Stimulated activated CD4-positive, alpha-beta T cell treated with anti-CD3 and anti-CD28 coated beads, Interleukin-12 subunit alpha, Interleukin-12 subunit beta, amount 100 ng/mL, for 4 hours (primary cell): ENCODE measurements at places on chromosomes 7 and 10.

DNA sequence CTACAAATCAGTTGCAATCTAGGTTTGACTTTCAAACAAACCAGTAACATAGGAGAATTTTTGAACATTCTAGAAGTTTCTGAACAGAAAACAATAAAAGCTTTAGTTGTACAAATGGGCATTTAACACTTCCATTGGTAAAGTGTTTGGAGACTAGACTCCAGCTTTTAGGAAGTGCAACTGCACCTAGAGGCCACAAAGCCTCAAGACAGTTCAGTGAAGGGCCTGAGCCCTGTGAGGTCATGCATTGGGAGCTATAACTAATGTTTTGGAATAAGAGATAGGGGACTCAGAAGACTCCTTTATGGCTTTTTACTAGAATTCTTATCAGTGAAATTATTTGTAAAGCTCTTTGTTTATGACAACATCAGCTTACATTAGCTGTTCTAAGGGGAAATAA is 3.0 kb upstream of the EPHB6 start:
- DNase-seq = no peak

- DNase-seq = no peak
These were observed 106.7 kb upstream of the KDM7A start for GRCh38 chr7:140283472-140283871.

DNA sequence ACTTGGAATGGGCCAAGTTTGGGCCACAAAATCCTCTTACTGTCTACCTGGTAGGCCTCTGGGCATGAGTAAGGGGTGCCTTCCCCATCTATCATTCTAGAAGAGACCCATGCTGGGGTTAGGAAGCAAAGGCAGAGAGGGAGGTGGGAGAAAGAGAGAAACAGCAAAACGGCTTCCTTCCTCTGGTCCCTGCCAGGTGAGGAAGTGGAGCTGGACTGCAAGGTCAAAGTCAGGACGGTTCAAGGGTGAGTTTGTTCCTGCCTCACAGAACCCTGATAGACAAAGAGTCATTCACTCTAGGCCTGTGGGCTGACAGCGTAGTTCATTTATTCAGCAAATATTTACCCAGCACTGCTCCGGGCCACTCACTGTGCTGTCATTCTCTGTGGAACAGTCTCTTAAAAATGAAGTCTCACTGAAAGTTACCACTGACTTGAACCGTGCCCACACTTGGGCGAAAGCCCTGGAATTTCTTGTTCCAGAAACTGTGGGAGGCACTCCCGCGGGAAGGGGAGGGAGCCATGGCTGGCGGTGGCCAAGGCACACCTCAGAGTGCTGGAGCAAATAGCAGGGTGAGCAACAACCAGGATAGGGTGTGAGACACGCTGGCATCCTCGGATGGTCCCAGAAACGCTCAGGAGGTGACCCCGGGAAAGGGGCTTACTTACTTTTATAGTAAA is 26.2 kb upstream of the ECHDC3 start:
- DNase-seq = no peak

DNA sequence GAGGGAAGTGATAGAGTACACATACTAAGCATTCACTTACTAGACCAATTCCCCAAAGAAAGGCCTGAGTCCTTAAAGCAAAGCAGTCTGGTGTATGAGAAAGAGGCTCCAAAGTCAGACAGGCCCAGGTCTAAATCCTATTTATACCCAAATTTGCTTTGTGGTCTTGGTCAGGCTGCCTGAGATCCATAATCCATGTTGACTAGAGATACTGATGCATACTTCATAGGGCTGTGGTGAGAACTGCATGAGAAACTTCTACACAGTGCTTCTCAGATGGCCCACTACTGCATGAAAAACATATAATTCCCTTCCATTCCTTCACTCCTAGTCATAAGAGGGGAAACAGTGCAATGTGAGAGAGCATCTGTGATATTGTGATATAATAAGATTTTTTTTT is 81.6 kb upstream of the SP4 start:
- no peak for DNase-seq

- DNase-seq = no peak
These were observed 832.1 kb downstream of the SORCS3 start for GRCh38 chr10:105473170-105473569.

DNA sequence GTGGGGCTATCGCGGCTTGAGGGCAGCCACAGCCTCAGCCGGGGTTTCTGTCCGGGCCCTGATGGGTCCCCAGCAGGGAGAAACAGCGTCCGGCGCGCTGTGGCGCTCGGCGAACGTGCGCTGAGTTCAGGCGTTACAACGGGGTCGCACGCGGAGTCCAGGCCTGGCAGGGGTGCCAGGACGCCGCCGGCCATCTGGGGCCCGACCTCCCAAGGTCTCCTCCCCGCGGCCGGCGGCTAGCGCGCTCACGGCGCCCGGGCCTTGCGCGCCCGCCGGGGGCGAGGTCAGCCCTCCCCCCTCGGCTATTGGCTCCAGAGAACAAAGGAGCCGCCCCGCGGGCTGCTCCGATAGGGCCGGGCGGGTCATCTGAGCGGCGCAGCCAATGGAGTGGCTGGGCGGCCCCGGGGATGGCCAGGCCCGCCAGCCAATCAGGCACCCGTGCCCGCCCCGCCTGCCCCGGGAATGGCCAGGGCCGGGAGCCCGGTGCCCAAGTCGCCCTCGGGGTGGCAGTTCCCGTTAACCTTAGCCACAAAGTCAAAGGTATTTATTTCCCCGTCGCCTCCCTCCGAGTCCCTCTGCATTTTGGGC is at the start of gene ZNF775:
Gene ZNF775 (plus strand): TSS at position 478 of the 588 bp plus-strand sequence. CDS start 9,141 bp downstream, outside the sequence.
- peak; percentile 88 for DNase-seq

DNA sequence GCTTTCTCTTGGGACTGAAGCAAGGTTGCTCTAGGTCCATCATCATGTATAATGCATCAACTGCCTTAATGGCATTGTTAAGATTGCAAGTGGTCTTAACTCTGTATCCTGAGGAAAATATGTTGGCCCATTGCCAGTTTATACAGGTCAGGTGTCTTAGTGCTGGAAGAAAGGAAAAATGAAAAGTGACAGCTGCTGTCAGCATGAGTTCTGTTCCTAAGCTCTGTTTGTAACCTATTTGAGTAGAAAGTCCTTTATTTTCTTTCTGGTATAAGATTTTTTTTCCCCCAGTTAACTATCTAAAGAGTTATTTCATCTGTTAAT is 127.2 kb downstream of the SRI start:
- no peak for DNase-seq

GRCh38 chr10:30092151-30092790 is 32.9 kb upstream of the JCAD start:
- no peak for DNase-seq

GRCh38 chr7:127322832-127323493 is 69.5 kb downstream of the ZNF800 start:
- DNase-seq = no peak

- no peak for DNase-seq
These were observed 1111.2 kb downstream of the NRG3 start for GRCh38 chr10:82986216-82986615.

DNA sequence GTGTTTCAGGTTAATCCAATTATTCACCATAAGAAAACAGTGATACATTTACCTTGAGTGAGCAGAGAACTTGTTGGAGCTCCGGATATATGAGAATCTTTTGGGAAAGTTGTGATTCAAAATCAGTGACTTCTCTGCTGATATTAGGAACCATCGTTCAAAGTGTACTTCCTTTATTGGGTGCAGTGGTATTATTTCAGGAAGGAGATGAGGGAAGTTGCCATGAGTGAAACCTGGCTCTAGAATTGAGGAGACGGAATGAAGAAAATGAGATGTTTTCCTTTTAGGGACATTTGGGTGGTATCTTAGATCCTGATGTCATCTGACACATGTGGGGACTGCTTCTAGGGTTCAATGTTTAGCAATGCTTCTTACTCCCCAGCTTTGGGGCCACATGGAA is 343.9 kb downstream of the ABCA13 start:
- no peak for DNase-seq

DNA sequence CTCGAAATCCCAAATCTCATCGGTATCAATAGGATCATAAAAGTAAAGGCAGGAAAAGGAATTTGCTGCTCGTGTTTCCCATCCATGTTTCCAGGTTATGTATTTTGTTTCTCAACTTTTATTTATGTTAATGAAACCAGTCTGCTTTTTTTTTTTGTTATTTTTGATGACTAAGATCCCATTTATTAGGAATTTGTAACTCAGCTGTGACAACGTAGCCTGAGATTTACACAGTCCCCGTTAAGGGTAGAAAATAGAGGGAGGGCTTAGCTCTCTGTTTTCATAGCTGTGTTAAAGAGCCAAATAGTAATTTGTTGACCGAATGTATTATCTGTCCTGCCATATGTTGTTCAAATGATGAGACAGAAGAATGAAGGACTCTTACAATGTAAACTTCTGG is 164.0 kb downstream of the MGMT start:
- no peak for DNase-seq

- no peak for DNase-seq
These were observed 74.2 kb downstream of the DNAJB6 start for GRCh38 chr7:157410831-157411556.
